ENCODE measurements at places on chromosomes 5 and 9.

- DNase-seq = no peak
Measured at GRCh38 chr9:87455407-87455806, 42.3 kb upstream of the DAPK1 start.

- DNase-seq = no peak
Measured at GRCh38 chr5:101580591-101580990, 677.5 kb upstream of the ST8SIA4 start.

GRCh38 chr9:71830929-71831328 is 62.6 kb upstream of the CEMIP2 start:
- no peak for DNase-seq

DNA sequence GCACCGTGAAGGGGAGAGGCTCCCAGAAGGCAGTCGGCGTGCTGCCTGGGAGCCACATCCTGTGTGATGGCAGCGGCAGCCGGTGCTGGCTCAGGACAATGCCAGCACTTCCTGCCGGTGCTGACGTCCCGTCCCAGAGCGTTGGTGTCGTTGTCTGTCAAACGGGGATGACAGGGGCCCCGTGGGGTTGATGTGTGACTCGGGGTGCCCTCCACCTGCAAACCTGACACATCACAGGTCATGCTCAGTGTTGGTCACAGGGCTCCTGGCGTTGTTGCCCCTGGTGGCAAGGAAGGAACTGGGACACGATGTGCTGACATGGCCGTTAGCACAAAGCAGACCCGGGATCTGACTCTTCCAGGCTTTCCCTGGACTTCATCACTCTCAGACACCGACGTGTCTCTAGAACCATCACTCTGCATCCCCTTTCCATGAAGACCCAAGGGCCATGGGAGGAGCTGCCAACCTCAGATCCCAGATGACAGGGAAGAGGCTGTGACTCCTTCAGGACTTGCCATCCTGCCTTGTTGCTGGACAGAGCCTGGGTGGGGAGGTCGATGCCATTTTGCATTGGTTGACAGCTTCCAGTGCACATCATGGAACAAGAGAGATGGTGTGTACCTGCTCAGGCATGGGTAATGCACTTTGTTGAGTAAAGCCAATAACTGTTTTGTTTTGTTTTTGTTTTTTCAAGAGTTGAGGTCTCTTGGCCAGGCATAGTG is 21.5 kb downstream of the PLPP7 start:
- DNase-seq = peak; percentile 8

DNA sequence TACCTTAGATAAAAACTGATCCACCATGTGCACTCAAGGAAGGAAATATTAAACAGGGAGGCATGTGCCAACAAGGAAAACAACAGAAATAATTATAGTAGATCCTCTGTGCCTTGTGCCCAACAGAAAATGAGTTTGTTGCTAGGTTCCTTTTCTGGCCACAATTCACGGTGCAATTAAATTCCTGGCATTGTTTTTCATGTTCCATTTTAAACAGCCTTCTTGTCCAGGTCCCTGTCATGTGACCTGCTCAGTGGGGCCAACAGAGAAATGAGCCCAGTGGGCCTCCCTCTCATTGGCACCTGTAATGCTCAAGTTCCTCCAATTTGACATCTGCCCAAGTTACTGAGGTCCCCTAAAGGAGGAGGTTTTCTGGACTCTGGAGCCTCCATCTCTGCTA is 56.5 kb downstream of the SPOCK1 start:
- no peak for DNase-seq

DNA sequence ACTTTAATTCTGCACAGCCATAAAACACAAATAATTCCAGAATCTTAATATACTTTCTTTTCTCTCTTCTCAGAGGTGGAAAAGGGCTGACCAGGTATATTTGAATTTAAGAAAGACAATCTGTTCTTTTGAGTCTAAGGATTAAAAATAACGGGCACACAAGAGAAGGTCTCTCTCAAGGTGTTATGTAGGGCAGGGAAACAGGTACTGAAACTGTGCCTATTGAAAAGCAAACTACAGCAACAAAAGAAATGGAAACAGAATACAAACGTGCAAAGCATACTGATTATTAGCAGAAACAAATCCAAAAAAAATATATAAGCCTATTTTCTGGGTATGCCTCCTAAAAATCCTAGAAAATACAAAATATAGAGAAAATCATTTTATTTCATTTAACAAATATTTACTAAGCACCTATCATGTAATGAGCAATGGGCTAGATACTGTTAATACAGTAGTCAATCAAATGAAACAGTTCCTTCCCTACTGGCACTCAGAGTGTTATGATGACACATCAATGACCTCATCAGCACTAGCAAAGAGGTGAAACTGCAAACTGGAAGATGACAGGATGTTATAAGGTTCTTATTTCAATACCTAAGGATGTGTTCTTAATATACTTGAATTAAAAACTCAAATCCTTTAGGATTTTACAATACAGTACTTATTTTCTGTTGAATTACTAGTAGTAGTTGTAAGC is 87.7 kb downstream of the AUH start:
- DNase-seq = no peak

- no peak for DNase-seq
Measured at GRCh38 chr5:147072622-147073021, 162.2 kb upstream of the STK32A start.

GRCh38 chr5:74888117-74888516 is 21.9 kb upstream of the FAM169A start:
- DNase-seq = no peak

DNA sequence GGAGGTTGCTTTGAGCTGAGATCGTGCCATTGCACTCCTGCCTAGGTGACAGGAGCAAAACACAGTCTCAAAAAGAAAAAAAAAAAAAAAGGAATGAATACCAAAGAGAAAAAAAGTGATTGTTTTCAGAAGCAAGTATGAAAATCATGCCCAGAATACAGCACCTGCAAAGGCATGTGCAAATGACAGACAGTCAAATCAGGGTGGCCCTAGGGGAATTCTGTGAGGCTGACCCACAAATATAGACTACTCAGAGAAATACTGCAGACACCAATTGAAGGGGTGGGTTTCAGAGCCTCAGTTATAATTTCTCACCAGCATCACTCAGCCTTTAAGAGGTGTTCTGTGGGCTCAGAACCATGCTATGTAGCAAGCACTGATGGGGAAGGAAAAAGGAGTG is 28.6 kb downstream of the DCAF12 start:
- DNase-seq = no peak

- DNase-seq = no peak
Measured at GRCh38 chr5:121979691-121980090, 17.9 kb downstream of the SRFBP1 start.

DNA sequence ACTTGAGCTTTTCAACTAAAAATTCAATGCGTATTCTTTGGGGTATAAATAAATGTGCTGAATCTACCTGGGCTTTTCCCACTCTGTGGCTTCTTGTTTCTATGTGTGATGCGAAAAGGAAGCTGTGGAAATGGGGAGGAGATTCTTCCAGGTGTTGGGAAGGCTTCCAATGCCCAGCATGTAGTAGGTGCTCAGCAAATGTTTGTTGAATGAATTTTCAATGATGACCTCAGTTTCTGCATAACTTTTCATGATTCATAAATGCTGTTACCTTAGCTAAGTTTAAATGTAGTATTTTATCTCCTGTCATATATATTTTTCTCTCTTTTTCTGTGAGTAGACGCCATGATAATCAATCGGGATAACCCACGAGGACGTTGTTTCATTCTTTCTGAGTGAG is 25.6 kb upstream of the KCNMB1 start:
- no peak for DNase-seq

- DNase-seq = no peak
Measured at GRCh38 chr5:87588316-87588715, 175.6 kb upstream of the CCNH start.

DNA sequence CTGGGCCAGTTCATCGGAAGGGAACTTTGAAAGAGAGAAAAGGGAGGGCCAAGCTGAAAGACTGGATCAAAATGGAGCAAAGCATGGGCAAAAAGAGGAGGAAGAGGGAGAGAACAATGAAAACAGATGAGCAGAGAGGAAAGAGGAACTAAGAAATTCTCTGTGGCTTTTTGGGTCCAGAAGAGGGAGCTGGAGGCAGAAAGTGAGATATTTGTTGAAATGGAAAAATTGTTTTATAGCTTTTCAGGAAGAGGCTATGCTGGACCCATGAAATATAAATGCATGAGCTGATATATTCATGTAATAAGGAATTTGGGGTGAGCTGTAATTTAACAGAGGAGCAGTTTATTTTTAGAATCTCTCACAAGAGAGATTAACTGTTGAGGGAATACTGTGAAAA is 457.3 kb downstream of the DMAC1 start:
- no peak for DNase-seq

- DNase-seq = no peak
Measured at GRCh38 chr5:126208691-126209090, 214.5 kb upstream of the GRAMD2B start.

DNA sequence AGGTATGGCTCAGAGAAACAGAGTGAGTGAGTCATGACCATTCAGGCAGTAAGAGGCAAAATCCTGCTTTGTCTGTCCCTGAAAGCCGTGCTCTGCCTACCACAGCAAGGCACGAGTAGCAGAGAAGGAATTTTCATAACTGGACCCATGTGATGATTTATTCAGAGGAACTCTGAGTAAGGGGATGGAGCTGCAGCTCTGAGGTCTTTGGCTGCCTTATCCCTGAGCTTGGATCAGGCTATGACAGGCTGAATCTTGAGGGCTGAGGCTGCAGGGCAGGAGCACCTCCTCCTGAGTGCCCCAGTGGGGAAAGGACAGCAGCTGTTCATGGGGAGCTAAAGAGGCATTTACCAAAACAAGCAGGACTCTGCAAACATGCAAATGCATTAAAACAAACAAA is 183.4 kb downstream of the PAPPA start:
- DNase-seq = no peak

GRCh38 chr5:9166202-9167112 is 379.4 kb downstream of the SEMA5A start:
- no peak for DNase-seq

DNA sequence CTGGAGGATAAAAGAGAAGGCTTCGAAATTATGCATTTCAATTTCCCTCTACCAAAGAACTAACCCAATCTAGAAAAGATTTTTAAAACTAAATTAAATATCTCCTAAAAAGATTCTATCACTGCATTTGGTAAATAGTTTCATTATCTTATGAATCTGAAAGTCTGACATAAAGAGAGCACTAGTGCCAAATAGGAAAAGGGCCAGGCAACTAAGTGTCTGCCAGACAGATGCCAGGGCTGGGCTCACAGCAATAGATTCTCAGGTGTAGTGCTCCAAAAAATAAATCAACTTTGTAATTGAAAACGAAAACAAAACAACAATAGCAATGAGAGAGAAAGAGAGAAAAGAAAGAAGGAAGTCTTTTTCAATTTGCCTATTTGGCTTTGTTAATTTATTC is 157.7 kb upstream of the GNA14 start:
- no peak for DNase-seq

GRCh38 chr5:57262541-57262940 is 88.7 kb downstream of the GPBP1 start:
- no peak for DNase-seq

- DNase-seq = peak; percentile 63
Measured at GRCh38 chr5:55146543-55147151, 13.3 kb upstream of the GPX8 start.

DNA sequence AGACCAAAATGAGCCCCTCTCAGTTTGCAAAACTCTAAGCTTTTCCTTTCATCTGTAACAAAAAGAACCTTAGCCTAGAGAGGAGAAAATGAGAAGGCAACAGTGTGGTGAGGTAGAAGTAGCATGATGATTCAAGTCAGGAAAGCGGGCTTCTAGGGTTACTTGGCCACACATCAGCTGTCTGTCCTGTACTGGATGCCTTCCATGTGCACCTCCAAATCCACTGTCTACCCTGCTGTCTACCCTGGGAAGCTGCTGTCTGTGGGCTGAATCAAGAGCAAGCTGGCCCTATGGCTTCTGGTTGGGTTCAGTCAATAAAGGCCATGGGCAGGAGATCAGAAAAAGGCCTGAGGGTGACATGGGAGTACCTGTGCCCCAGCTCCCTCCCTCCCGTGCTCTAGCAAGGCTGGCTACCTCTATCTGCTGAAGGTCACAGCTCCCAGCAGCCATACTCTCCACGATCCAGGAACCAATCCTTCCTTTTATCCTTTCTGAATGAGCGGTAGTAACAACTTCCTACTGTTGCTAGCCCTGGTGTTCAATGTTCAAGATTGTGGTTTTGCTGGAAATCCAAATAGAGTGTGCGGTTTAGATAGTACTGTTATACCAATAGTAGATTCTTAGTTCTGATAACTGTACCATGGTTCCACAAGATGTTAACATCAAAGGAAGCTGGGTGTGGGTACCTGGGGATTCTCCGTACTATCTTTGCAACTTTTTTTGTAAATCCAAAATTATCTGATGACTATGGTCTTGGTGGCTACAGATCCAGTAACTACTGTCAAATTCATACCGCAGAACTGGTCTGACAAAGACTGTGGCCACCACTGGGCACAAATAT is 191.0 kb downstream of the ESM1 start:
- DNase-seq = no peak

DNA sequence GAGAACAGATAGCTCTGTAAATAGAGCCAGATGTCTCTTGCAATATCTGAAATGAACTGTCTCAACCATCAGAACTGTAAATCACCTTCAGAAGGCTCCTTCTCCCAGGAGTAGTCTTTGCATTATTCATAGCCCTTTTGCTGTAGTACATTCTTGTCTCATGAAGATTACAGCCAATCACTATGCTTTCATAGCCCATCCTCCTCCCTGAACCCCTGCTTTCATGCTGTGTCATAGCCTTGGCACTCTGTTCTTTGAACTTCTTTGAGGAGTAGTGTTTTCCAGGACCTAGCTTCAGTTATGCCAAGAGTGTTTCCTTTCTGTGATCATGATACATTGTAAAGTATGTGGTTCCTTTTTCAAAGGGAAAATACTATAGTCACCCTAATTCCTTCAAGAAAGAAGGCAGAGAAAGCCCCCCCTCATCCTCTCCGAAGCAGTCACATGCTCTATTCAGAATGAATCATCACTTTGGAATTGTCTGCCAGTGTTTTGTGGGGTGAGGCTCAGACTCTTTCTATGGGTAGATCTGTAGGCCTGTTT is 61.1 kb downstream of the GRIA1 start:
- DNase-seq = no peak

DNA sequence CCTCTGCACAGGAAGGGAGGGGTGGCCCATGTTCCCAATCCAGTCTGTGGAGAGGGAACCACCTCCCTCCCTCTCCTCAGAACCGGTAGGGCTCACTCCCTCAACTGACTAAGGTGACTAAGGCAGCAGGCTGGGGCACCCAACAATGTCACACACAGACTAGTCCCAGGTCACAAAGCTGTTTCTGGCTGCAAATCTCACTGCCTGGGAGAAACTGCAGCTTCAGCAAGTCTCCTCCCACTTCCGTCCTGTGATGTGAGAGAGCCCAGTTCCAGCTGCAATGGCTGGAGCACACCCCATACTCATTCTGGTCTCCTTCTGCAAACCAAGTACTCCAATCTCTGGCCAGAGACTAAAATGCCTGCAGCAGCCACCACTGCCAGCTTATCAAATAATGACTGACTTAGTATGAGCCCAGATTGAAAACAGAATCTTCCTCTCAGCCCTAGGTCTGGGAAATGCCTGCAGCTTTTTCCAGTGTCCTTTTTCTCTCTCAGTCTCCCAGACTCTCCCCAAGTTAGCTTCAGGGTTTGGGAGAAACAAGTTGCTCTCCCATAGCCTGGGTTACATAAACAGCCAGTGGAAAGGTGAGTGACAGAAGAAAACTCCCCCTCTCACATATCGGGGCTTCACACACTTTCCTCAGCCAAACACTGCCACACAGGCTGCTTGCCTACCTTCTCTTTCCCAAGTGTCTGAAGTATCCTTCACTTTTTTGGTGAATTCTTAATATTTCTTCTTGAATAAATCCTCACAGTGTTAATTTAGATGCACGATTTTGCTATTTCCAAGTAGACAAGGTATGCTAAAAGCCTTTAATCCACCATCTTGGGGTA is 247.4 kb upstream of the RASA1 start:
- peak; percentile 1 for DNase-seq
